ENCODE measurements at places on chromosomes 2 and 18. TPM values are rescaled to one million over a fixed set of nuclear protein-coding genes. Genes with fewer than 3 reads are reported as not detected.

DNA sequence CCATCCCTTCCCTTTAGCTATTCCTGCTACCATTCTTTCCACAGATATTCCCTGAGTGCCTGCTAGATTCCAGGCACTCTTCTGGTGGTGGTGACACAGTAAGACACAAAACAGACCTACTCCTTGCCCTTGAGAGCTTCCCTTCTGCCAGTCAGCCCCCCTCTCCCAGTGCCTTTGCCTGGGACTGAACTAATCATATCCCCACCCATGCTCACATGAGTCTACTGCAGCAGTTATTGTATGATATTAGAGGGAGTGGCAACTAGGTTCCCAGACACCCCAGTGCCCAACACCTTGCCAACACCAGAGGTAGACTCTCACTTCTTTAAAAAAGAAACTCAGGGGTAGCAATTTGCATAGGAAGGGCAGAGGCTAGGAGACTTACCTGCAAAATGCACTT is 7.2 kb upstream of the LBH start:
- DNase-seq: no peak

- no peak for DNase-seq
Observed at GRCh38 chr2:140604788-140605187, 1526.0 kb downstream of the LRP1B start.

- no peak for DNase-seq
Observed at GRCh38 chr18:23634692-23635091, 28.0 kb downstream of the ANKRD29 start.

DNA sequence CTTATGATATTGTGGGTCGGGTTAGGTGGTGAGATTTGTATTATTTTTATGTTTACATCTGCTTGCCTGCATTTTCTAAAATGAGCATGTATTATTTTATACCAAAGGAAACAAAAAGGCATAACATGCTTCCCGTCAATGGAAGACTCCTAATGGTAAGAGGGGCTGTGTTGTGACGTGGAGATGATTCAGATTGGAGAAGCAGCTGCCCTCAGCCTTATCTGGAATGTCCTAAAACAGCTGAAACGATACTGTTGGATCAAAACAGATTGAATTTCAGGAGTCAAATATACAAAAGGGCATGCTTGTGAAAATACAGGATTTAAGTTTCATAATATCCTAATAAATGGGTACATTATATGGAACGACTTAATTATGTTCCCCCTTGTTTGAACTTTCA is 19.0 kb downstream of the DGKD start:
- DNase-seq: no peak

- no peak for DNase-seq
Observed at GRCh38 chr18:37465958-37466357, 99.6 kb downstream of the CELF4 start.

DNA sequence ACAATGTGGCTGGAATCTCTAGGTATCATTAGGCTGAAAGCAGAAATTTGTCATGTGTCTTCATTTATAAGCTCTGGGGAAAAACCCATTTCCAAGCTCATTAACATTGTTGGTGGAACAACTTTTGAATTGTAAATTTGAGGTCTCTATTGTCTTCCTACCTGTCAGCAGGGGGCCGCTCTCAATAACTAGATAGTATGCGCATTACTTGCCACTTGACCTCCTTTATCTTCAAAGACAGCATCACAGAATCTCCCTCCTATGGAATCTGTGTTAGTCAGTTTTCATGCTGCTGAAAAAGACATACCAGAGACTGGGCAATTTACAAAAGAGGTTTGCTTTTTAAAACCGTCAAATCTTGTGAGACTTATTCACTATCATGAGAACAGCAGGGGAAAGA is 223.1 kb downstream of the CALCRL start:
- no peak for DNase-seq

- DNase-seq: no peak
Observed at GRCh38 chr2:163453920-163454319, 281.9 kb downstream of the FIGN start.

GRCh38 chr2:3913166-3913565 is 209.8 kb downstream of the DCDC2C start:
- DNase-seq: peak; percentile 24

DNA sequence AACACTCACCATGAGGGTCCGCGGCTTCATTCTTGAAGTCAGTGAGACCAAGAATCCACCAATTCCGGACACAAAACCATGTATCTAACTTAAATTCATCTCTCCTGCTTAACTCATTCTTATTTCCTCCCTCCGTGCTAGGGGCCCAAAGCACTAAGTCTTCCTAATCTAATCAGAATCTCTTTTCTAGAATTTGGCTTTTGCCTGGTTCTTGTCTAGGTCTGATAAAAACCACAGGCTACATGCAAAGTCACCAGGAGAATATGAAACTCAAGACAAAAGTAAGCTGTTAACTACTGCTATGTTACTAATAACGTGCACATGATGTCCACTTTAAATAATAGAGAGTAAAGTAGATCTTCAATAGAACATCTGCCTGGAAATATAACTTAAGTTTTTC is 69.9 kb downstream of the TRIP12 start:
- no peak for DNase-seq

GRCh38 chr2:102107741-102108070 is 34.8 kb upstream of the IL1R1 start:
- DNase-seq: no peak

- DNase-seq: no peak
Observed at GRCh38 chr2:220877897-220878296, 694.2 kb downstream of the EPHA4 start.

- DNase-seq: no peak
Observed at GRCh38 chr2:45103351-45104345, 94.4 kb upstream of the SIX2 start.

DNA sequence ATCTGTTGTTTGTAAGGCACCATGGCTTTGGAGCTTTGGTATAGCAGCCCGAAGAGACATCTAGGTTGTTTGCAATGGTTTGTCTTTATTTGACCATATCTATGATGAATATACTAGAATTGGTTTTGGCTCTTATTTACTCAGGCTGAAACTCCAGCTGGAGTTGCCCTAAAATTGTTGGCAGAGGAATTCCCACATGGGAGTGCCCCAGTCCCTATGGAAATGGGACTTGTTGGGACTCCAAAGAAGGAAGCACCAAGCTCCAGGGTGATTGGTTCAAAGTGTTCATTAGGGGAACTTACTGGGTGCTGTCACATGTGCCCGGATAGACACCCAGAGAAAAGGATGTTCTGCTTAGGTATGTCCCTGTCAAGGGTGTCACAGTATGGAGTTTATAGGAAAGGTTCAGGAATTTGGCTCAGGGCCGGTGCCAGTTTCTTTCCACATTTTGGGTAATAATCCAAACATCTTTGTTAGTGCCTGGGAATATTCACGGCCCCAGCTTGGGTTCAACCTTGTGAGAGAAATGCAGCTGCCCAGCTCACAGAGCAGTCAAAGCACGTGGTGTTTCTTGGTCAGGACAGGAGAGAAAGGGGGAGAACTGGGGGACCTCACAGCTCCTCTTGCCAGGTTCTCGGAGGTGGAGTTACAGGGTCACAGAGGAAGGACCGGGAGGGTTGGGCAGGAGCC is 123.5 kb upstream of the ZSWIM2 start:
- no peak for DNase-seq

DNA sequence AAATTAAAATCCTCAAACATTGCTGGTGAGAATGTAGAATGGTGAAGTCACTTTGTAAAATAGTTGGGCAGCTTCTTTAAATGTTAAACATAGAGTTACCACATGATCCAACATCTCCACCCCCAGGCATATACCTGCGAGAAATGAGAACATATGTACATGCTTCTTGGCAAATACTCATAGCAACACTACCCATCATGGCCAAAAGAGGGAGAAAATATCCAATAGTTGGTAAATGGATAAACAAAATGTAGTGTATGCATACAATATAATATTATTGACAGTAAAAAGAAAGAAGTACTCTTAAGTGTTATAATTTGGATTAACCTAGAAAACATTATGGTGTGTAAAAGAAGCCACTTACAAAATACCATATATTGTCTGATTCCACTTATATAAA is 185.9 kb downstream of the CDH7 start:
- no peak for DNase-seq

- DNase-seq: peak; percentile 34
Observed at GRCh38 chr2:241584436-241584835, 25.9 kb downstream of the BOK start.

- no peak for DNase-seq
Observed at GRCh38 chr18:60669938-60670337, 297.4 kb upstream of the MC4R start.

GRCh38 chr2:233035426-233036161 is 3.1 kb downstream of the NEU2 start:
- no peak for DNase-seq

DNA sequence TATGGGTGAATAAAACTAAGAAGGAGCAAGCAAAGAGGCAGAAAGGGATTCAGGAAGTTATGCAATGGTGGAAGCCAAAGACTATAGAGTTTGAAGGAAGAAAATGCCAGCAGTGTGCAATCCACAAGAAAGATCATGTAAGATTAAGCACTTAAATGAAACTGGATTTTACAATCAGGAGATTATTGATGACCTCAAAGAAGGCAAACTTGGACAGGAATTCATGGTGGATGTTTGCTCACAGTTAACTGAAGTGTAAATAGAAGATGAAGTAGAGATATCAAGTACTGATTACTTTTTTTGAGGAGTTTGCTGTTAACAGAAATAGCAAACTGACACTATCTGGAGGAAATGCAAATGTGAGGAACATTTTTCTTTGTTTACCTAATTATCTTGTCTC is 308.9 kb downstream of the RND3 start:
- no peak for DNase-seq

DNA sequence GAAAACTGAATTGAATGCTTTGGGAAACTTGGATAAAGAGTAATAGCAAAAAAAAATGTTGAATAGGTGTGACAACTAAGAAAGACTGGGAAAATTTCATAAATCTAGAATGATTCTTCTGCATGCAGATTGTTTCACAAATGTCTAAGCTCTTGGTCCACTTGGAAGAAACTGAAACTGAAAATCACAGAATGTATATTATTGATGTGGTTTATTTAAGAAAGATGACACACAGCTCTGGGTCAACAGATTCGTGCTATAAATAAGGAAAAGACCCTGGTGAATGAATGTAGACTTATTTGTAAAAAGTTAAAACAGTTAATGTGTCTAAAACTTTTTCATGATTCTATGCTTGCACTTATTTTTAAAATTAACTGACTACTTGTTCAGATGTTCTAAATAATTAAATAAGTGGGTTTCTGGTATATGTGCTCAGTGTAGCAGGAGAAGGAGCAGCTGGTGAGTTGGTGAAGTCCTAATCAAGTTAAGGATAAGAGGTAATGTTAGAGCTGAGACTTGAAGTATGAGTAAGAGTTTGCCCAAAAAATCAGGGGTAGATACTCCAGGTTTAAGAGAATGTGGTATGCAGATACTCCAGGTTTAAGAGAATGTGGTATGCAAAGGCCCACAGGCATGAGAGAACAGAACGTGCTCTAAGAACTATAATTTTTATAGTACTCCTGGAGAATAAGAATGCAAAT is 24.5 kb downstream of the UGP2 start:
- DNase-seq: no peak

DNA sequence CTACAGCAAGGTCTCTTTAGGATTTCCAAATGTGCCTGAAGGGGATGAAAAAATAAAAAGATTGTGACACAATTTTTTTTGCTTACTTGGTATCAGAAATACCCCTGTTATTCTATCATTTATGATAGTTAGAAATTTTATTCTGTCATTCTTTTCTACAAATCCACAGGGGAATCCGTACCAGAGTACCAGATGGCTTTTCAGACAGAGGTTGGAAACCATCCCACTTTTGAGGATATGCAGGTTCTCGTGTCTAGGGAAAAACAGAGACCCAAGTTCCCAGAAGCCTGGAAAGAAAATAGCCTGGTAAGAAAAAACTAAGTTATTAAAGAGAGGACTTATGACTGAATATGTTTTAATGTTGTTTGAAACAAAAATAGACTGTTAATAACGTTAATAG is 92.6 kb upstream of the FAM117B start:
- DNase-seq: no peak

DNA sequence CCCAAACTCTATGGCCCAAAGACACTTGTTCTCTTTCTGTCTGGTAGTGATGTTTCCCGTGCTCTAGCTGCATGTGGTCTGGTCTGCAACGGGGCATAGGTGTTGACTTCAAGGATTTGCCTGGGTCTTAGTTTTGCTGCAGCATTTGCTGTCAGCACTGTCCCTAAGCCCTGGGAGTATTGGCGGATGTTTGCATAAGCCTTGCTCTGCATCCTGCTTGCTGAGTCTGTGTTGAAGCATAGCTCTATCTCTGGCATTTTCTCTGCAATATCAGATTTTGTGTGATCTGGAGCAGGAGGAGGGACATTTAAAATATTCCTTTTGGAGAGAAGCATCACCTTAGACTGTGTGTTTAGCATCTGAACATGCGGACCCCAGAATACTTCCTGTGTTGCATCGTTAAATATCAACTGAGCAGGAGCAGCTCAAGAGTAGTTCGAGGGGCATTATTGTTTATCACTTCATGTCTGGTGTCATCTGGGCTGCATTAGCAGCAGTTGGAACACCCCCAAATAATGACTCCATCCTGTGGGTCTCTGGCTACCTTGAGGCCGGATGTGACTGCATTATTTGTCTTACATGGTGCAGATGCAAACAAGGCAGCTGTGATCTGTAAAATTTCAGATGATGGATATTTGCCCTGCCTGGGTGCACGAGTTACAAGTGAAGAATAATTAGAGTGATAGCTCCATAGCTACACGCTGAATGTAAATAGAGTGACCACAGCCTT is 231.7 kb downstream of the TRIB2 start:
- peak; percentile 43 for DNase-seq

- DNase-seq: no peak
Observed at GRCh38 chr2:46735108-46735691, 180.4 kb downstream of the MCFD2 start.

GRCh38 chr2:159013103-159013502 is 44.7 kb downstream of the TANC1 start:
- DNase-seq: no peak

GRCh38 chr2:10184421-10184820 is 61.9 kb downstream of the RRM2 start:
- no peak for DNase-seq

IL36RN gene
- not detected for total RNA-seq

MYO5B gene
- 0.70 TPM for total RNA-seq

CD8B2 gene
- not detected for total RNA-seq

AMER3 gene
- total RNA-seq: not detected

DSC3 gene
- total RNA-seq: 0.14 TPM

CD8B gene
- total RNA-seq: not detected

LIMS2 gene
- 20.1 TPM for total RNA-seq

SPHKAP gene
- not detected for total RNA-seq

STEAP3 gene
- 3.9 TPM for total RNA-seq

MAP4K3 gene
- 17.4 TPM for total RNA-seq

C1GALT1C1L gene
- 0.17 TPM for total RNA-seq

POTEJ gene
- total RNA-seq: 0.47 TPM

FTCDNL1 gene
- 0.23 TPM for total RNA-seq

Measured in dermis blood vessel endothelial cell (primary cell).